Ovary (tissue), 10 donors: ENCODE measurements at places on chromosomes 1 and 21. TPM values are rescaled to one million over a fixed set of nuclear protein-coding genes. Genes with fewer than 3 reads are reported as not detected.

AGT gene
- total RNA-seq: 4.8 TPM

TXNIP gene
- total RNA-seq: 335 TPM

DNA sequence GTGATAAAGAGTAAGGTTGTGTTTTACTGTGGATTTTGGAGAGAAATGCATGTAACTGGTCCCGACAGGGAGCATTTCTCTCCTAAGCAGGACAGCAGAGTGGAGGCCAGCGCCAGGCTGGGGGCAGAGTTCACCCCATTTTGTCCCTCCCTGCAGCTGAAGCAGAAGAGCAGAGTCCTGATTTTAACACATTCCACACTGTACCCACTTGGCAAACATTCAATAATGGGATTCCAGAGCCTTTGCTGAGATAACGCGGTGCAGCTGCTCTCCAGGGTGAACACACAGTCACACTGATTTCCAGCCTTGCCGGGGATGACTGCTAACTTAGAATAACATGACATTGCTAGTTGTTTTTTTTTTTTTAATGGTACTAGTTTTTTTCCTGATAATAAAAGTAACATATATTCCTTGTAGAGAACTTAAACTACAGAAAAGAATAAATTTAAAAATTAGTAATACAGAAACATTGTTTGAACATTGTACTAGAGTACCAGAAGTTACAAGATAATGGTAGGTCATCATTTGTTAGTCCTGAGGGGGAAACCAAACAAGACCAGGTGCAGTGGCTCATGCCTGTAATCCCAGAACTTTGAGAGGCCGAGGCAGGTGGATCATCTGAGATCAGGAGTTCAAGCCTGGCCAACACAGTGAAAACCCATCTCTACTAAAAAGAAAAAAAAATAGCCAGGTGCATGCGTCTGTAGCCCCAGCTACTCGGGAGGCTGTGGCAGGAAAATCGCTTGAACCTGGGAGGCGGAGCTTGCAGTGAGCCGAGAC is 77.2 kb downstream of the SCCPDH start:
- no peak overlapping the region for H3K27ac ChIP-seq
- H3K4me1 ChIP-seq: no peaks in the 10 kb centered on the region
- no peak for DNase-seq
- H3K4me3 ChIP-seq: no peak overlapping the region

DNA sequence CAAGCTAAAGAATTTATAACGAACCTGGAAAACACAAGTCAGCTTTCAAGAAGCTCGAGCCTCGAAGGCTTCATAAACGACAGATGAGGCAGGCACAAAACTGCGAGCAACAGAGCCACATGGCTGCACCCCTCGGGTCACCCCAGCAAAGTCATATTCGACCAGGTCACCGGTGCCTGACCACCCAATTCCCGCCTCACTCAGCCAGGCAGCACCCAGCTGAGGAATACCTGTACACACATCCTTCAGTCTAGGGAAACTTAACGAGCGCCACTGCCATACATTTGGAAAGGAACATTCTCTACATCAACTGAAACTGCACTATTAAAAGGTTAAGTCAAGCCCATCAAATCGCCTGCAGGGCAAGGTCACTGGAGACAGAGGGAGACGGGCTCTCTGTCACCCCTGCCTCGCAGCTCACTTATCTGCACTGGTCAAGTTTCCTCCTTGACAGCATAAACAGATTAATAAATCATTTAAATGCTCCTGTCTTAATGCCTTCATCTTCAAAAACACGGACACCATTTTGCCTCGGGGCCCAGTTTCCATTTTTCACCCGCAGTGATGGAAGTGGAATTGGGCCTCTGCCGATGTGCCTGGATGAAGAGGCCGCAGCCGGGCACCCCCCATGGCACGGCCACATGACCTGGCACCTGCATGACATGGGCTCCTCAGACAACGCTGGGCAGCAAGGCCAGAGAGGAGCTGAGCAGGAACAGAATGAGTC is 20.6 kb downstream of the NPHP4 start:
- H3K27me3 ChIP-seq: no peaks in the 10 kb centered on the region
- no peak overlapping the region for H3K27ac ChIP-seq
- no peak overlapping the region for H3K4me3 ChIP-seq
- DNase-seq: peak; percentile 7
- H3K4me1 ChIP-seq: peaks cover 6% of the 10 kb centered on the region

GRCh38 chr21:37369307-37369854 is 2.8 kb downstream of the DYRK1A start:
- peak overlapping the region; percentile 99 for H3K4me3 ChIP-seq
- H3K27me3 ChIP-seq: no peaks in the 10 kb centered on the region
- DNase-seq: no peak
- no peaks in the 10 kb centered on the region for H3K36me3 ChIP-seq
- H3K4me1 ChIP-seq: peaks cover 10% of the 10 kb centered on the region
